ENCODE measurements at places on chromosomes 1 and 21.

DNA sequence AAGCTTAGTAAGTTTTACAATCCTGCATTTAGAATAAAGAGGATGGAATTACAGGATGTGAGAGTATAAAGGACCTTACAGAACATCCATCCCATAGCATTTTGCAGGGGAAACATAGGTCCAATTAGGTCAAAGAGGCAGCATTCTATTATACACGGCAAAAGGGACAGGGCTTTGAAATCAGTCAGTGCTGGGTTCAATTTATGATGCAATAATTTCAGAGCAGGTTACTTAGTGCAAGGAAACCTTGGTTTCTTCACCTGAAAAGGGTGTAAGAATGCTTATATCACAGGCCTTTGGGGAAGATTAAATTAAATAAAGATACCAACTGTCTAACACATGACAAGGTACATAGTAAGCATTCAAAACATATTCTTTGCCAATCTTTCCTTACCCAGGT, 17.1 kb upstream of the NTNG1 start:
- DNase-seq = no peak

- no peak for DNase-seq
These were observed 86.6 kb downstream of the ZBTB18 start for GRCh38 chr1:244137725-244138124.

DNA sequence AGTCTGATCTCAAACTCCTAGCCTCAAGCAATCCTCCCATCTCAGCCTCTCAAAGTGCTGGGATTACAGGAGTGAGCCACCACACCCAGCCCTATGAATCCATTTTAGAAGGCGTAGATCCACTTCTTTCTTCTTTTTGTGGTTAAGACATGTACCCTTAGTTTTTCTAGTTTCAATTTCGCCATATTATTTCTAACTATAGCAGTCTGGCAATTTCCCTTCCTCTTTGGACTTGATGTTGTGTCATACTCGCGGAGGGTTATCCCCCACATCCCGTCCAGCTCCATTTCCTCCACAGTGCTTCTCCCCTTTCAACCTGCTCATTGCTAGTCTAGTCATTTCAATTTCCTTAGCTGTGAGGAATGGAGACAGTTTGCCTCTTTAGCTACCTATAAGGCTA, 5.2 kb upstream of the LRRC8D start:
- no peak for DNase-seq

DNA sequence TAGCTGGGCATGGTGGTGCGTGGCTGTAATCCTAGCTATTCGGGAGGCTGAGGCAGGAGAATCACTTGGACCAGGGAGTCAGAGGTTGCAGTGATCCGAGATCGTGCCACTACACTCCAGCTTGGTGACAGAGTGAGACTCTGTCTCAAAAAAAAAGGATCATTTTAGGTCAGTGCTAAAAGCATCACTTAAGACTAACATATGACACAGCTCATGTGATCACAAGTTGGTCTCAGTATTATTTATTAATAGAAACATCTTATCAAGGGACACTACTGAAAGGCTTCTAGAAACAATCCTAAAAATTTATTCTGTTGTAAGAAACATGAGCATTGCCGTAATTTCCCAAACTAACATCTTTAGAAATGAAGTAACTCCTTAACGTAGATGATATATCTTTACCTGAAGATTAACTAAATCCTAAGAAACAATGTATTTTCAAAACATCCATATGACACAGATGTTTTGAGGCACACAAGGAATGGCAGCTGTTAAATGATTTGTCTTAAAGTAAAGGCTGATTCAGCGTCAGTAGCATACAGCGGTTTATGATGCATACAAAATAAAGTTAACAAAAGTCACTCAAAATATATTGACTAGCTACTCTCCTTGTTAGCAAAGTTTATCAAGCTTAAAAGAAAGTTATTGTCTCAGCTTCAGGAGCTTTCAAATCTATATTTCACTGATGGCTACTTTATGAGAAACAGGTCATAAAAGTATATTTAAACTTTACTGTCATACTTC, 2.6 kb downstream of the NIBAN1 start:
- no peak for DNase-seq

GRCh38 chr21:45540601-45540970, 1.7 kb downstream of the SLC19A1 start:
- no peak for DNase-seq

GRCh38 chr1:177770096-177770495, 199.8 kb downstream of the SEC16B start:
- DNase-seq = no peak

DNA sequence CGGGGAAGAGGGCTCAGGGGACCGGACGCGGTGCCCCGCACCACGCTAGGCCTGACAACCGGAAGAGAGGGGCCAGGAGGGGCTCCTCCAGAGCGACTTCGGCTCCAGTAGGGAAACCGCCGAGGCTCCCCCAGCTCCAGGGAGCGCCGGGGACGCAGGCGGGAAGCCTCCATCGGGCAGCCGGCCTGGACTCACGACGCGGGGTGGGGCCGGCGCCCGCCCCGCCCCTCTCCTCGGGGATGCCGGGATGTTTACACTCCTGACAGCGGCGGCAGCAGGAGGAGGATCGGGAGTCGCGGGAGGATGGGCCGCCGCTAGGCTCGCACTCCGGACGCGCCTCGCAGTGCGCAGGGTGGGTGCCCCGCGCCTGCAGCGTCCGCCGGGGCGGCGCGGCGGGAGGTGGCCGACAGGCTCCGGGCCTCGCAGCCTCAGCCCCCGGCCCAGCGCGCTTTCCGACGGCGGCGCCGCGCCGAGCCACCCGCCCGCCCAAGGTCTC, at the start of gene NEK7:
Gene NEK7 (plus strand): TSS at position 254 of the 496 bp plus-strand sequence. CDS start 75,583 bp downstream, outside the sequence.
- peak; percentile 35 for DNase-seq

GRCh38 chr21:35159881-35160280, 110.8 kb upstream of the RUNX1 start:
- DNase-seq = no peak

DNA sequence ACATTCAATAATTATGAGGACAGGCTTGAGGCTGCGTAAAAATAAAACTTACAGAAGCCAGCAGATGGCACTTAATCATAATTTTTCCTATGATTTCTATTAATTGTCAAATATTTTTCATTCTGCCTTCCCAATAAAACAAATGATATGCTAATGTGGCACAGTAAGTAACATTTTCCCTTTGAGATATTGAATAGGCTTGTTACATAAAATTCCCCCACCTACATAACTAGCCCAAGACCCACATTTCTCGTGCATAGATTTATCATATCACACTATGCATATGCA, 55.4 kb upstream of the PTGFRN start:
- DNase-seq = no peak

DNA sequence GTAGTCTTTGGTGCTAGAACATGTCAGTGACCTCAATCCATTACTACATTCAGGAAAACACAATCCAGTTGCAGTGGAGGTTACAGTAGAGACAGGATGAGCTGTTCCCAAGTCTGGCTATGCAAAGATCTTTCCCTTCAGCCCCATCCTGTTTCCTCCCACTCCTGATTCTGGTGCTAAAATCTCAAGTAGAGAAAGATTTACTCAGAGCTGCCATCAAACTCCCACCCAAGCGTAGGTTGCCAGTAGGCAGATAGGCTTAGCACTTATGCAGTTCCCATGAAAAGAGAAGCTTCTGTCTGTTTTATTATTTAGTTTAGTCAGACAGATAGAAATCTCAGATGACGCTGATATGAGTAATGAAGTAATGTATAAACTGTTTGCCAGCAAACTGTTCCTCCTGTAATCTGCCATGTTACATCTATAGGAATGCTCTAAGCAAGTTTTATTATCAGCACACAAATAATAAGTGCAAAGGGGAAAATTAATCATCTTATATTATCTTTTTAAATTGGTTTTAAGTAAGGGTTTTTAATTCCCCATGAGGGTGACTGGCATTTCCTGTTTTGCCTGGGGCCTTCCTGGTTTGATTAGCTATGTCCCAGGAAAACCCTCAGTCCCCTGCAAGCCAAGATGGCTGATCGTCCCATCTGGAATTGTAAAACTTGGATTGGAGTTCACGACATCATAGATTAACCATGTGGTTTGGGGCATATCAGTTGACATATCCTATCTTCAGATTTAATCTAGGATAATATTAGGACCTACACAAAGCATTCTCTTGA, 188.3 kb upstream of the PALMD start:
- DNase-seq = no peak

DNA sequence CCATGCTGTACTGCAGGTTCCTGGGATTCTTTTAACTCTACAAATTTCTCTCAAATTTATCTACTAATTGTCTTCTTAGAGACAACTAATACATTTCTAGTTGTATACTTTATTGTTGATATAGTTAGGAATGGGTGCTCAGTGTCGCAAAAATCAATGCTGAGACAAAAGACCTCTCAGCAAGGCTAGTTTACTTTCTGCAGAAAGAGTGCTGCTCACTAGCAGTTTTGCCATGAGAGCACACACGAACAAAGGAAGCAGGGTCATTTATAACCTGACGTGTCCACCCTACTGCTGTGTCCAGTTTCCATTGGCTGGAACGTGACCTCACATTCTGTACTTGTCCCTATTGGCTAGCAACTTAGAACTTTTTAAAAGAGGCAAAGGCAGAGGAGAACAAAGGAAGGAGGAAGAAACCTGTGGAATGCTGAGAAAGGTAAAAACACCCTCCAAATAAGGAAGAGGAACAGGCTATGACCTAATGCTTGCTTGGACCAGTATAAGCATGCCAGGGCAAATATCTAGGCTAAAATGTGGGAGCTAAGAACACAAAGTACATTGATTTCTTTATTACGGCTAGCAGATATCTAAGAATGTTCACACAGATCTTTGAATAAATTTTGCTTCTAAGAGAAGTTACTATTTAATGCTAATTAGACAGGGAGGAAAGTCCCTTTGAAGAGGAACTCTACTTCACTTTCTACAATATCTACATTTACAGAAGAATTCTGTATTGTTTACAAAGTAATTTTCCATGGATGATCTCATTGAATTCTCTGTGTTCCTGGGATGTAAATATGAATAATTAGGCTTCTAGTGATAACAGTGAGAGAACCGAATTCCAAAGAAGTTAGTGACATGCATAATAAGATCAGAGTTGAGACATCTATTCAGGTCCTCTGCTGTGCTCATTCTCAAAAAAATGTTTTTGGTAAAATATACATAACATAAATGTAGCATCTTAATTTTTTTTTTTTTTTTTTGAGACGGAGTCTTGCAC, 86.0 kb upstream of the MAP10 start:
- DNase-seq = no peak

DNA sequence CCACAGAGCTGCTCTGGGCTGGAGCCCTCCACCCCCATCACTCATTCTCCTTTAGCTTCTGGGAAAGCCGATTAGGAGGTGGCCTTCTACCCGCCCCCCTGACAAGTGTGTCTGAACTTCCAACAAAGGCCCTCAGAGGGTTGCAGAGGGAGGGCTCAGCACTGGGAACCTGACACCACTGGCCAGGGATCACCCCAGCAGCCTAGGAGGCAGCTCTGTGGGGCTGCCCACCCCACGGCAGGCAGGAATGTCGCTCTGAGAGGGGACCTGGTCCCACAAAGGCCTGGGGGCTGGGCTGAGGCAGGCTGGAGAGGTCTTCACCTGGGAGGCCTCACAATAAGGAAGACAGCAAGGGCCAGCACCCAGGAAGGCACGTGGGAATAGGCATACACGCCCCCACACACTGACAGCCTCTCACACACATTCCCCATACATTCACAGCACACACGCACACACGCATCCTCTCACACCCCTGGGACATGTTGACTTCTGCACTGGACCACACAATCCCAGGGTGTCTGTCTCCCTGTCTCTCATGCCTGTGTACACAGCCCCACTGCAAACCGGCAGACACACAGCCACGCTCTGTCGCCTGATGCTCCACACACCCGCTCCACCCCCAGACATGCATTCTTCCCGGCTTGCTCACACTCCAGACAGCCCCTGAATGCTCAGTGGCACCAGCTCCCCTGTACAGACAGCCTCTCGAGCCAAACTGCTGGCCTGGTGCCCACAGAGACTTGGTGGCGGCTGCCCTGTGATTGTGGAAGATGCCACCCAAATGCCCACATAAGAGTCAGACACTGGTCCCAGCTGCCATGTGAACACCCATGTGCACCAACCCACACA, 30.7 kb downstream of the DMBX1 start:
- DNase-seq = no peak

GRCh38 chr1:48223366-48224240, 1.1 kb downstream of the SLC5A9 start:
- no peak for DNase-seq

DNA sequence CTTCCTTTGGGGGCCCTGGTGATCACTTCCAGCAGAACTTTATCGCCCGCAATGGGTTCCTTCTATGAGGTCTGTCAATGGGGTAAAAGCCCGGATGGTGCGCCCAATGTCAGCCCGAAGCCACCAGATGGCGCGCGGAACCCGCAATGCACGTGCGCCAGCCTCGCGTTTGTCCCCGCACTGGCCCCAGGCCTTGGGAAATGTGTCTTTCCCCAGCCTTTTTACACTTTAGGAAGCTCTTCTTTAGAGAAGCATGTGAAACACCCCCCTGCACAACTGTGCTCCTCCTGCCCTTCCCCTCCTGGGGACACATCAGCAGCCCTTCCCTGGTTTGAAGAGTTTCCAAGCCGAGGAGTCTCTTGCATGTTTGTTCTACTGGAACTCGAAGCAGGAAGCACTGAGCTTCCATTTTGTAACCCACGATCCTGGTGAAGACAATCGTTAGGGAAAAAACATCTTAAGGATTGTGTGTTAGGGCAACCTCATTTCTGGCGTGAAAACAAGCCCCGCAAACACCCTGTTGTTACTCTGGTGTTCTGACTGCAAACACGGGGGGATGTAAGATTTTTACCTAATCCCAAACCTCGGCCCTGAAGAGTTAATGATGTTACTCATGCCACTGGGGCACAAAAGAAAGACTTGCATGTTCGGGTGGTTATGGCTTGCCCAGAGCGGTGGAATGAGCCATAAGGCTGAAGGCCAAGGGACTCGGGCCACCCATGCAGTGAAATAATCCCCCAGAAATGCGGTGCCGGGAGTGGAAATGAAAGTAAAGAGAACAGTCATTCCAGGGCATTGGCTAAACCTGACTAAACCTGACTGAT, 20.4 kb upstream of the TARBP1 start:
- peak; percentile 71 for DNase-seq

DNA sequence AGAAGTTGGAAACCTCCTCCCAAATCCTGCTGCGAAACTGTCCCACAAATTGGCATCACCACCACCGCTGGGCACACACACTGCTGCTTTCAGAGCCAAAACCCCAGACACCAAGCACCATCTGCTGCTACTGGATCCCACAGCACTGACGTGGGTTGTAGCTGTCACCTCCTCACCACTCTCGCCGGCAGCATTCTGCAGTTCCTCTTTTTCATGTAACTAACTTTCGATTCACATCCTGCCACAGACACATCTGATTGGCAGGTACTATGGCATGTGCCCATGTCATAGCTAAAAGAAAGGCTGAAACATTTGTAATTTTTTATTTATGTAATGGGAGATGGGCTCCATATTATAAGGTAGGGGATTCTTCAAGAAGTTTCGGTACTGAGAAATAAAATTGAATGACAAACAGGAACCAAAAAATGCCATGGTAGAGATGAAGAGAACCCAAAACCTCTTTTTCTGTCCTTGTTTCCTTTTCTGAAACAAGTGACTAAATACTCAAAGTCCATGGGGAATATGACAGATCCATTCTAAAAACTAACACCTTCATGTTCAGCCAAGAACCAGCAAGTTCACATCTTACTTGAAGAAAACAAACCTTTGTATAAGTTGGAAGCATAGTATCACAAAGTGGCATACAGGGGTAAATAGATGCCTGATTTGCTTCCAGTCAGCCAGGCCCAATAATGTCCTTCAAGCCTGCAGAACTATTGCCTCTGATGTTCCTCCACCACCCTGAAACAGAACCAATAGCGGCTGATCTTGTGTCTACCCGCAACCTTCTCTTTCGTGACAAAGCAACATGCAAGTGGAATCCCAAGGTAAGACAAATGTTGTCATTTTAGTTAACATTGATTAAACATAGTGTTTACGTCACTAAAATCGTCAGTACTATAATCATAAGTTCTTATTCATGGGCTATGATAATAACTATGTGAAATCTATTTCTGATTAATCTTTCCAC, 26.6 kb upstream of the RGS13 start:
- DNase-seq = peak; percentile 19

Measured in stimulated activated CD4-positive, alpha-beta T cell treated with anti-CD3 and anti-CD28 coated beads, TNF-alpha, amount 100 ng/mL, for 4 hours (primary cell).